ENCODE measurements at places on chromosomes 2 and 18.

DNA sequence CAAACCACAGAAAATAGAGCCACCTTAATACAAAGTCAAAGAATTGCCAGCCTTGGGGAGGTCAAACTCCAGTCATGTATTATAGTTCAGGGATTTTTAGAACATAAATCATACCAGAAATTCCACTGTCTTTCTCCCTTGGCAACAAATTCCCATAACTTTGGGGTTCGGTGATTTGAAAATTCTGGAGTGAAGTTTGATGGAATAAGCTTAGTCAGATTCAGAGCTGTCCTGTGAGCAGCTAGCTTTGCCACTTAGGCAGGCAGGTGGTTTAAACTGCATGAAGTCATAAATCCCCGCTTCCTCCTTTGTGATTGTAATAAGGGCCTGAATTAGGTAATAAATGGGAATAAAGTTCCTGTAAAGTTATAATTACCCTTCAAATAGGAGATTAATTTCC, 457.0 kb upstream of the HNMT start:
- DNase-seq = no peak

DNA sequence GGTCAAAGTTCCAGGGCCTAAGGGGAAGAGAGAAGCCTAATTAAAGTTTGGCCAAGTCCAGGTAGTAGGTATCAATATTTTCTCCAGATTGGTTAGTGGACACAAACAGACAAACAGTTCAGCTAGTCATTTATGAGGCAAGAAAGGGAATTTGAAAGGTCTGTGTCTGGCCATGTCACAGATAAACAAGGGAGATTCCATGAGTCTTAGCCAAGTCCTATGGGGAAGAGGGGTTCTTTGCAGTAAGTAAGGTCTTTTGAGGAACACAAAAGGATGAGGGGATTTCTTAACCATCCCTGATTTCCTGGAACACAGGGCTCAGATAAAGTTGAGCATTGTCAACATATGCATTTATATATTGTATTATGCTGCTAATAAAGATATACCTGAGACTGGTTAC, 310.8 kb downstream of the PLCL1 start:
- no peak for DNase-seq

DNA sequence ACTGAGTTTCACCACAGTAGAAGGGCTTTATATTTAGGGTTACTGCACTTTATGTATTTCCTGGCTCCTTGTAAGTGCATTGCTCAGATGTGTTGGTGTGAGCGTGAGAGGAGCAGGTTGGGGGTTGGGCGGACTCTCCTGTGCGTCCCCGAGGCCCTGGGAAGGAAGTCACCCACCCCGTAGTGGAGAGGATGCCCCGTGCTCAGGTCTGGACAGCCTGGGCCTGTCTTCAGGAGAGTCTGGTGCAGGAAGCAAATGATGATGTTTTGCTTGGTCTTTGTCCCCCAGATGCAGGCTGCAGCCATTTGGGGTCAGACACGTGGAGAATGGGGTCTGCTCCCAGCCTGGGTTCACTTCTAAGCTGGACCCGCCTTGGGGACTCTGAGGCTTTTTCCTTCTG, 182.8 kb downstream of the LDLRAD4 start:
- no peak for DNase-seq

- DNase-seq = no peak
Measured at GRCh38 chr2:28665041-28665704, 86.5 kb upstream of the PPP1CB start.

GRCh38 chr18:75268364-75268646, 57.7 kb downstream of the TSHZ1 start:
- DNase-seq = no peak

DNA sequence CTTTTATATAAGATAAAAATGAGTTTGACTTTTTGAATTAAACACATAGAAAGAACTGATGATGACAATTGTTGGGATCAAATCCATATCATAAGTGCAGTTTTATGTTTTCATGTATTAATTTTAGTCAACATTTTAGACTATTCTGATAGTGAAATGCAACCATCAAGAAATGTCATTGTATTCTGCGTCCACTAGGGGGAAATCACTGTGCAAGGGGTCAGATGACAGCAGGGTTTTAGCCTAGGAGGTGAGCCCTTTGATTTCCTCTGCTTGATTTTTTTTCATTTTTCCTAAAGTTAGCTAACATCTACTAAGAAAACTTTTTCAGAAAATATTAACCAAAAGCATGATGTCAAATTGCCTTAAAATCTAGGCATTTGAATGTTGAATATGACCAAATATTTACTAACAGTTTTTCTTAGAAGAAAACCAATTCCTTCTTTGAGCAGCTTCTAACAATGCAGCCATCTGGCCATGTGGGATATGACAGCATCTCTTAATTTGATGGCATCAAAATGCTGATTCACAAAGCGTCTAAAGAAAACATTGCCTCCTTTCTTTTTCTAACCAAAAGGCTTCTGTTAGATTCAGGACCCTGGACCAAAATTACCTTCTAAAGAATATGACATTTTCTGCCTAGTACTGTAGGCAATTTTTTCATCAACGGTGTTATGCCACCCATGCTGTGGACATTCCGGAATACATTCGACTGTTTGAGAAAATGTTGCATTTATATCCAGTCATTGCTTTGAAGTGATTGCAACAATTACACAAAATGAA, 141.5 kb downstream of the SPHKAP start:
- no peak for DNase-seq

DNA sequence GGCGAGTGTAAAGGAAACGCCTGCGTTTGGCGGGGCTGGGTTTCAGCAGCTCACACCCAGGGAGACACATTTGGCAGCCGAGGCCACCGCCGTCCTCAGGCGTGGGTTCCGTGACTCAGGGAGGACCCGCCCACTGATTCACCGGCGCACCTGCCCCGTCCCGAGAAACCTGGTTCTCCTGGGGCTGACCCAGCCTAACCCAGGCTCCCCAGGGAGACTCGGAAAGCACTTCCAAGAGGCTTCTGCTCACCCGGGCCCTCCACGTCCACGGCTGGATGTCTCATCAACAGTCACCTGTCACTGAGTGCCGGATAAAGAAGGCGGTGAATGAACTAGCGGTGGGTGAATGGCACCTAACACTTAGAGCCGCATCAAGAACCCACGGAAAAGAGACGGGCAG, 126.4 kb upstream of the CTDP1 start:
- DNase-seq = no peak

DNA sequence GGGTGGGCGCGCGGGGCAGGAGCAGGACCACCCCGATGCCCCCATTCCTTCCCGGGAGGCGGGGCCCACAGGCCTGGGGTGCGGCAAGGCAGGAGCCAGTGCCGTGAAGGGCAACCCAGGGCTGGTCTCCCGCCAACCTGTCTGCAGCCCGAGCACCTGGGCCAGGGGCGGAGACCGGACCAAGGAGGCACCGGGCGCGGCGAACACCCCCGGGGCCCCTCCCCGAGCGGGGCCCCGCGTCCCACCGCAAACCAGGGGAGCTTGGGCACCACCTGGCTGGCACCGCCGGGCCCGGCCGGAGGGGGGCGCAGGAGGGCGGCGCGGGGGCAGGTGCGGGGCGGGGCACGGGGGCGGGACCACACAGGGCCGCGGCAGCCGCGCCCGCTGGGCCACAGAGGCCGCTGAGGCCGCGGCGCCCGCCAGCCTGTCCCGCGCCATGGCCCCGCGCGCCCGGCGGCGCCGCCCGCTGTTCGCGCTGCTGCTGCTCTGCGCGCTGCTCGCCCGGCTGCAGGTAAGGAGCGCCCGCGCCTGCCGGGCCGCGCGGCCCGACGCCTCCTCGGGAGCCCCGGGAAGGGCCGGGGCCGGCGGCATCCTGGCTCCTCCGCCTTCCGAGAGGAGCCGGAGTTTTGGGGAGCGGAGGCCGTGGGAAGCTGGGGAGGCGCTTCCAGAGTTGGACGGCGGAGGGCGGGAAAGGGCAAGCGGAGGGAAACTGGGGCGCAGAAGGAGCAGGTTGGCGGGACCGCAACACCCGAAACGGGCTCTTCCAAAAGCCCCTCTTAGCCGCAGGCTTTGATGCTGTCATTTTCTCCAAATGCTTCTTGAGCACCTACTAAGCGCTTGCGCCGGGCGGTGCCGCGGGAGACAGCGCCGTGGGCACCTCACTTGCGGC, at the start of gene TNFRSF11A:
TNFRSF11A (plus strand) TSS at position 394 of the 889 bp plus-strand sequence; CDS start at position 437, 43 bp downstream.
- DNase-seq = peak; percentile 54

GRCh38 chr2:191253476-191253875, 8.3 kb downstream of the MYO1B start:
- DNase-seq = no peak

GRCh38 chr2:163401481-163401880, 334.3 kb downstream of the FIGN start:
- no peak for DNase-seq

- no peak for DNase-seq
Measured at GRCh38 chr2:128375454-128375853, 56.8 kb upstream of the HS6ST1 start.

- no peak for DNase-seq
Measured at GRCh38 chr2:81739966-81740365, 1435.4 kb upstream of the LRRTM1 start.

DNA sequence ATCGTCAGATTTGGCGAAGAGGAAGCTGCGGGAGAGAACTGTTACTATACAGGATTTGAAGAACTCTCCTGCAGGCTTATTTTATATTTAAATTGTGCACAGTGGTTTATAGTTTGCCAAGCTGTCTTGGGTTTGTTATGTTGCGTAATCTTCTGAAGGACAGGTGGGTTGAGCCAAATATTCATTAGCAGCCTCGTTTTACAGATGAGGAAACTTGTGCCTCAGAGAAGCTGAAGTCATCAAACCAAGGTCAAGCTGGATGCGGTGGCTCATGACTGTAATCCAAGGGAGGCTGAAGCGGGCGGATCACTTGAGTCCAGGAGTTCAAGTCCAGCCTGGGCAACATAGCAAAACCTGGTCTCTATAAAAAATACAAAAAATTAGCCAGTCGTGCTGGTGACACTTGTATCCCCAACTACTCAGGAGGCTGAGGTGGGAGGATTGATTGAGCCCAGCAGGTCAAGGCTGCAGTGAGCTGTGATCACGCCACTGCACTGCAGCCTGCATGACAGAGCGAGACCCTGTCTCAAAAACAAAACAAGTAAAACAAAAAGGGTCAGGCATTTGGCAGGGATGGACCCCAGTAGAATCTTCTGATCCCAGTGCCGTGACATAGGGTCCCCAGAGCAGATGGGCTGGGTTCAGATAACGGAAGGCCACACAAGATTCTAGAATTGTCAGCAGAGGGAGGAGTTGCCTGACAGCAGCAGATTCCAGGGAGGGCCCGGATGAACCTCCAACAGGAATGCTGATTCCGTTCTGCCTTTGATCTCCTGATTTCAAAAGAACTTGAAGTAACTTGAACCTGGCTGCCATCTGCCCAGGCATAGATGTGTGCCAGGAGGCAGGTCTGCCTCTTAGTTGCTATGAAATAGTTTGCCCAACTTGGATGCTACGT, 50.6 kb downstream of the SH3BP4 start:
- no peak for DNase-seq

DNA sequence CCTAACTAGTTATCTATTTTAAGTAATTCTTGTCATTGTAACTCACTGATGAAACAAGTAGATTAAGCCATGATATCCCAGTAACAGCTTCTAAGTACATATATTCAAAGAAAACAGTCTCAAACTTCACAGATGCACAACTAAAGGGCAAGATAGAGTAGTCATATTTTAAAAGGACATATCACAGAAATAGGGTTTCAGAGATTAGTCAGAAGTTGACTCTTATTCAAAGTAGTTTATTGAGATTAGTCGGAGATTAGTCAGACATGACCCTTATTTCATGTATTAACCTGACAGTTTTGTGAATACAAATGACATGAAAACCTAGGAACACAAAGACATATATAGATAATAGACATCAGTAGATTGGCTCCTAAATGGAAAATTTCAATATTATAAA, 15.9 kb upstream of the CHAC2 start:
- no peak for DNase-seq

DNA sequence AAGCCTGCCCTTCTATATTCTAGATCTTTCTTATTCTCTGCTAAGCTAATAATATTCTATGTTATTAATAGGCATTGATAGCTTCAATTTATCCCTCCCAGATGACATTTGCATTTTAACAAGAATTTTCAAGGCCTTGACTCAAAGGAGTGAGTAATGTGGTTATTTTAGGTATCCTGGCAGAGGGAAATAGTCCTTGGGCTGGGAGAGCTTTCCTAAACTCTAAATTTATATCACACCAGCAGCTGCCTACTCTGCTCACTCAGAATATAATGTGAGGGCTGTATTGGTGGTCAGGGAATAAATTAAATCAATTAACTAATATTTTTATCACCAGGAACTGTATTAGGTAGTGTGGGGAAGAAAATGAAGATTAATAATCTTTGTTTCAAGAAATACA, 74.8 kb upstream of the ADAM23 start:
- no peak for DNase-seq

GRCh38 chr18:9894454-9895068, 8.8 kb downstream of the TXNDC2 start:
- DNase-seq = no peak

DNA sequence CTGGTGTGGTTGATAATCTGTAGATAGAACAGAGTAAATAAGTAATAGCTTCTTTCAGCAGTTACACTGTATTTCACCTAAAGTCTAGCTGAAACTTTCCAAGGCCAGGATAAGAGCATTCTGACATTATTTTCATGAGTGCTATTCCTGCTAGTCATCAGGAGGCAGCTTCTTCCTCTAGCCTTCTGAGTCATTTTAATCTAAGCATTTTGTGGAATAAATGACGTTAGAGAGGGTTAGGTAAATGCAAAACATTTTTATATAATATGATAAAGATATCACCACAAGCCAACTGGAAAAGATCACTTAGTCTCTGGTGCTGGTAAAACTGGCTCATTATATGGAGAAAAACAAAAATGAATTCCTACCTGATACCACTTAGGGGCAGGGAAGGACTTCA, 138.5 kb downstream of the MEP1B start:
- DNase-seq = no peak

- no peak for DNase-seq
Measured at GRCh38 chr2:176582176-176582575, 312.9 kb downstream of the MTX2 start.

DNA sequence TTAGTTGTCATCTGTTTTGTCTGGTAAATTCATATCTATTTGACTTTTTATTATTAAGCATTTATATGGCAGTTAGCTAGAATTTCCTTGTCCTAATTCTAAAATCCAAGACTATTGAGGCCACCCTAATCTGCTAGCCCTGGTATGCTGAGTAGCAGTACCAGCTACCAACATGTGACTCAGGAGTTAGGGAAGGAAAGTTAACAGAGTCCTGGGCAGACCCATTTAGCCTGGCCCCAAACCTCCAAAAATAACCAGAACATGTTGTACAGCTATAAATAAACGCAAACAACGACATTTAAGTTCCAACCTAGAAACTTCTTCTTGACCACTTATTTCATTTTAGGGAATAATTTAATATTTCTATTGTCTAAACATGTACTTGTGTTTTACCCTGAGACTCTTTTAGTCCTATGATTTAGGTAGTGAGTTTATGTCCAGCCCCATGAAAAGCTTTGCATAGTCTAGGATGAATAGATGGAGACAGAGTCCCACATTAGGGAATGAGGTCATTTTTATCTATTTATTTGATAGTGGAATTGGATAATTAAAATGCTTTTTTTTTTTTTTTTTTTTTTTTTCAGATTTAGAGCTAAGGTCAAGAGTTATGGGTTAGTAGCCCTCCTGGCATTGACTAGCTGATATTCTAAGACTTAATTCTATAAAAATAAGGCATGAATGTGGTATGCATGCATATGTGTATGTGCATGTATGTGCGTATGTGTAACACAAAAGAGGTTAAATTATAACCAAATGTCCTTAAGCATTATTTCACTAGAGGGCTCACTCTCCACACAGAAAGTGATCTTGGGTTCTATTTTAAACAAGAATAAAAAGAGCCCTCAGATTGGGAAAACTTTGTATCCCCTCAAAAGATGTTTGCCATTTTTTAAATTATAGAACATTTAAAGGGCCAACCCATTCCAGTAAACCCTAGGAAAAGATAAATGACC, 160.1 kb upstream of the MAPRE2 start:
- no peak for DNase-seq

- no peak for DNase-seq
Measured at GRCh38 chr2:9639000-9639602, 8.3 kb upstream of the YWHAQ start.
